ENCODE measurements at places on chromosomes 6 and 20. TPM values are rescaled to one million over a fixed set of nuclear protein-coding genes. Genes with fewer than 3 reads are reported as not detected.

The CCND3 gene
- total RNA-seq: 176 TPM

The ADGRF4 gene
- total RNA-seq: 9.7 TPM

The TSPO2 gene
- not detected for total RNA-seq

The GPR63 gene
- 0.26 TPM for total RNA-seq

The MAP7 gene
- 22.2 TPM for total RNA-seq

The COX4I2 gene
- total RNA-seq: not detected

The LY6G6F gene
- total RNA-seq: not detected

The RBBP8NL gene
- total RNA-seq: 0.31 TPM

The OR2H2 gene
- not detected for total RNA-seq

The PTCHD4 gene
- not detected for total RNA-seq

The PNPLA1 gene
- total RNA-seq: not detected

The PCK1 gene
- total RNA-seq: not detected

The SOX18 gene
- total RNA-seq: 1.4 TPM

The CCN6 gene
- total RNA-seq: not detected

The HLA-DOB gene
- 0.23 TPM for total RNA-seq

The DTD1 gene
- 80.5 TPM for total RNA-seq

The SIRPA gene
- 30.1 TPM for total RNA-seq

The MUC21 gene
- not detected for total RNA-seq

The CPXM1 gene
- total RNA-seq: not detected

The MYCT1 gene
- total RNA-seq: 0.11 TPM

The EGFL8 gene
- total RNA-seq: 1.9 TPM

The TNFRSF21 gene
- total RNA-seq: 17.7 TPM

The LIN28B gene
- 1.6 TPM for total RNA-seq

The IRF4 gene
- total RNA-seq: 0.34 TPM

The COL20A1 gene
- 0.77 TPM for total RNA-seq

The SPO11 gene
- total RNA-seq: not detected

The EMILIN3 gene
- 0.47 TPM for total RNA-seq

The LY6G6D gene
- total RNA-seq: not detected

The VIP gene
- not detected for total RNA-seq

The FHL5 gene
- not detected for total RNA-seq

The FOXC1 gene
- 8.2 TPM for total RNA-seq

The CLVS2 gene
- total RNA-seq: 0.08 TPM

The WFDC10B gene
- total RNA-seq: not detected

The SOBP gene
- 1.6 TPM for total RNA-seq

The PAX1 gene
- total RNA-seq: 0.09 TPM

The CITED2 gene
- total RNA-seq: 23.8 TPM

The CDC5L gene
- 12.5 TPM for total RNA-seq

The ELOVL2 gene
- total RNA-seq: 3.6 TPM

The DCDC2 gene
- 2.0 TPM for total RNA-seq

The CALHM5 gene
- total RNA-seq: 0.05 TPM

The SLC32A1 gene
- not detected for total RNA-seq

The VSTM2L gene
- 10.6 TPM for total RNA-seq

The SPATS1 gene
- not detected for total RNA-seq

The C6orf118 gene
- 0.34 TPM for total RNA-seq

The POM121L2 gene
- total RNA-seq: not detected
